Forelimb muscle (tissue), 1 donor: ENCODE measurements at places on chromosomes 13 and 19.

DNA sequence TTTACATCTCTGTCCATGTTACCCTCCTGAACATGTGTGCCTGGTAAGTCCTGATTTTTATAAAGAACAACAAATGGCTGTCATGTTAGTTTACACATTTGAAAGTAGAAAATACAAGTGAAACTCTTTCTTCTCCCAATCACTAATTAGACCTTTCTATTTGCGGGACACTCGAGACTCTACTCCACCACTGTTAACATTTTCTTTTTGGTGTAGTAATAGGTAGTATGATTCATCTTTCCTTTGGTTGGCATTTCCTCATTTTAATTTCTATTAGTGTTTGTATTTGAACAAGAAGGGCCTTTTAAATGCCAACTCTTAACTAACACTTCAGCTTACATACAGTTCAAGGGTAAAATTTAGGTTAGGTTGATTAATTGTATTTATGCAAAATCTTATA, 371.1 kb downstream of the PCDH9 start:
- no peak for DNase-seq

GRCh38 chr19:13100031-13100588, 2.5 kb downstream of the LYL1 start:
- DNase-seq, result no peak

GRCh38 chr13:32305646-32306045, 9.5 kb downstream of the ZAR1L start:
- no peak for DNase-seq

- no peak for DNase-seq
Measured at GRCh38 chr13:64877176-64877575, 2353.0 kb downstream of the PCDH9 start.

DNA sequence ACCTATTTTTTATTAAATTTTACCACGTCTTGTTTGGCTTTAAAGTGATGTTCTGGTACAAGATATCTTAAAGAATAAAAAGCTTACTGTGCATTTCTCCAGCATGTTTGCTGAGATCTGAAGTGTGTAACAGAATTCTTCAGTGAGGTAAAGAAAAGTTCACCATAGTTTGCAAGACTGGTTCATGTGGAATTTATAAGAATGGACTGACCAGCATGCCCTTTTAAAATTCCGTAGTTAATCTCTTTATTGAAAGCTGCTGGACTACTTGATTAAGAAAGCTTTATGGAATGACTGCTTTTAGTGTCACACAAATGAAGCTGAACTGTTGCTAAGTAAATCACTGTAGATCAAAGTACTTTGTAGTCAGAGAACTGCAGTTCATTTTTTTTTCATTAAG, 119.2 kb downstream of the GPC6 start:
- no peak for DNase-seq

DNA sequence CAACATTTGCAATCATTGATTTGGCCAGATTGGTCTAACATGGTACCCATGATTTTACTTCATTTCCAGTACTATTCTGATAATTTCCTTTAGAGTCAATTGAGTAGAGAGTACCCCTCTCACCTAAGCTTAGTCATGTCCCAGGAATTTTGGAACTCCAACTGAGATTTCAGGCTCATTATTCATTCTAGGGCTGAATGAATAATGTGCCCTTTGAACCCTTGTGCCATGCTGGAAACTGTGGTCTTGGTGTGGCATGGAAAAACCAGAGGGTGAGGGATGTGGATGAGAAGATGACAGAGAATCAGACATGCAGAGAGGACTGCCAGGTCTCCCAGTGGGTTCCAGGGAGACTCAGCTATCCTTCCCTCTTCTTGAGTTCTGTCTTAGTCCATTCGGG, 30.2 kb downstream of the ITM2B start:
- DNase-seq, result no peak

GRCh38 chr13:36130552-36131221, 495 bp downstream of the DCLK1 start:
- no peak for DNase-seq

- DNase-seq, result no peak
Measured at GRCh38 chr13:43986421-43986981, 106.8 kb downstream of the LACC1 start.

DNA sequence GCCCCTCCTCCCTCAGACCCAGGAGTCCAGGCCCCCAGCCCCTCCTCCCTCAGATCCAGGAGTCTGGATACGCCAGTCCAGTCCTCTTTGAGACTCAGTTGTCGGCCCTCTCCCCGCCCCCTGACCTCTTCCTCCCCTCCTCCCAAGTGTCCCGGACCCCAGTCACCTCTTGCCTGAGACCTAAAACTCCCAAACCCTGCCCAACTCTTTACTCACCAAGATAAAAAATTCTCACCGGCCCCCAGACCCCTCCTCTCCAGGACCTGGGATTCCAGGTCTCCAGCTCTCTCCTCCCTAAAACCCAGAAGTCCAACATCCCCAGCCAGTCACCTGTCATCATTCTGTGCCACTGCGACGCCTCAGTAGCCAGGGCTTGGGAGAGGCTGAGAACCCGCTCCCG, 1.4 kb upstream of the HSD17B14 start:
- no peak for DNase-seq

- no peak for DNase-seq
Measured at GRCh38 chr13:40191186-40191980, 475.1 kb downstream of the FOXO1 start.

DNA sequence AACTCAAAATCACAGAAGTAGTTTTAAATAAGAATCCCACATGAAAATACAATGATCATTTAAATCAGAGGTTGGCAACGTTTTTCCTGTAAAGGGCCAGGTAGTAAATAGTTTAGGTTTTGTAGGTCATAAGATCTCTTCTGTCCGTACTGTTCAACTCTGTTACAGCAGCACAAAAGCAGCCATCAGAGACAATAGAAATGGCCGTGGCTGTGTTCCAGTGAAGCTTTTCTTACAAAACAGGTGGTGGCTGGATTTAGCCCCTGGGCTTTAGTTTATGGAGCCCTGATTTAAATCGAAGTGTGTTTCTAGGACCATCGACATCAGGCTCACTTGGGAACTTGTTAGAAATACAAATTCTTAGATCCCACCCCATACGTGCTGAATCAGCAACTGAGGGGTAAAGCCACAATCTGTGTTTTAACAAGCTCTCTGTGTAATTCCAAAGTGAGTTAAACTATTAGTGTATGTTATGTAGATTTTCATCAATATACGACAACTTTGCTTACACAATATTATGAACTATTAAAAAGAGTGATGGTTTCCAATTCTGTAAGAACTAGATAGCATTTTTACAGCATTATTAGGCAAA, 54.8 kb upstream of the MIR17HG start:
- DNase-seq, result no peak

DNA sequence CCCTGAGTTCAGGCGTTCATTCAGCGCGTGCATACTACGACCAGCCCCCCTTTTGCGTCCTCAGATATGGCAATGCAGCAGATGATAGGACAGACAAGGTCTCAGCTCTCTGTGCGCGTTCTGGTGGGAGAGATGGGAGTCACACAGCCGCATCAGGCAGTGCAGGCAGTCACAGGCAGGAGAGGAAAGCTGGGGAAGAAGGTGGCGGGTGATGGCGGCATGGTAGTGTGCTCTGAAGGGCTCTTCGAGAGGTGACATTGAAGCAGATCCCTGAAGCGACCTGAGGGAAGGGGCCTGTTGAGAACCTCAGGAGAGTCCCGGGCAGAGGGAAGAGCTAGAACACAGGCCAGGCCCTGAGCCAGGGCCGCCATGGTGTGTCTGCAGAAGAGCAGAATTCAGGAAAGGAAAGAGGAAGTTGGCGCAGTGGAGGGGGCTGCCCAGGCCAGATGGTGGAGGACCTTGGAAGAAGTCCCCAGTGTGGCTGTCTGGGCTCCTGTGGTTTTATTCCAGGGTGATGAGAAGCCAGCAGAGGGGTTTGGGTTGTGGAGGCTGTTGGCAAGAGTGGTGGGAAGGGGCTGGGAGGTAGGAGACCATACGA, 3.5 kb downstream of the USF2 start:
- no peak for DNase-seq

- DNase-seq, result no peak
Measured at GRCh38 chr13:82720986-82721385, 1161.3 kb downstream of the SLITRK1 start.

DNA sequence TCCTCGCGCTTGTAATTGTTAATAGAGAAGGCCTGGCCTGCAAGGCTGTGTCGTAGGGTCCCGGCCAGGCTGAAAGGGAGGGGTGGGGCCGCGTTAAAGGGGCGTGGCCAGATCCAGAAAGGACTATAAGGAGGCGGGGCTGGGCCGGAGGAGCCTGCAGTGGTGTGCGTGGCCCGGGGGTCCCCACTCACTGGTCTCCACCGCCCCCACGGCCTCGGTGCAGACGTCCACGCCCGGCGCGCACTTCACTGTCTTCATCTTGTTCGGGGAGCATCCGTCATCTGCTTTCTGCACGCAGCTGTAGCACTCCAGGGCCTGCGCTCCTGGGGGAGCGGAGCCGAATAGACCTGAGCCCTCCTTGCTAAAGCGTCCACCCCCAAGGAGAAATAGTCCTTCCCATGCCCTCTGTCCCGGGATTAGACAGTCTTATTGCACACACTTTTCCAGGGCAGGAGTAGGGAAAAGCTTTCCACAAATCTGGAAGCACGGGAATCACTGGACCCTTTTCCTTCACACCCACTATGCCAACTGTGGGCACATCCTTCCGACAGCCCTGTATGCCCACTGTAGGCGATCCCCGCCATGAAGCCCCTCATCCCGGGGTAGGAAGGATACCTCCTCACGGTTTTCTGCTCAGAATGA, 1.2 kb downstream of the LYPD3 start:
- no peak for DNase-seq

DNA sequence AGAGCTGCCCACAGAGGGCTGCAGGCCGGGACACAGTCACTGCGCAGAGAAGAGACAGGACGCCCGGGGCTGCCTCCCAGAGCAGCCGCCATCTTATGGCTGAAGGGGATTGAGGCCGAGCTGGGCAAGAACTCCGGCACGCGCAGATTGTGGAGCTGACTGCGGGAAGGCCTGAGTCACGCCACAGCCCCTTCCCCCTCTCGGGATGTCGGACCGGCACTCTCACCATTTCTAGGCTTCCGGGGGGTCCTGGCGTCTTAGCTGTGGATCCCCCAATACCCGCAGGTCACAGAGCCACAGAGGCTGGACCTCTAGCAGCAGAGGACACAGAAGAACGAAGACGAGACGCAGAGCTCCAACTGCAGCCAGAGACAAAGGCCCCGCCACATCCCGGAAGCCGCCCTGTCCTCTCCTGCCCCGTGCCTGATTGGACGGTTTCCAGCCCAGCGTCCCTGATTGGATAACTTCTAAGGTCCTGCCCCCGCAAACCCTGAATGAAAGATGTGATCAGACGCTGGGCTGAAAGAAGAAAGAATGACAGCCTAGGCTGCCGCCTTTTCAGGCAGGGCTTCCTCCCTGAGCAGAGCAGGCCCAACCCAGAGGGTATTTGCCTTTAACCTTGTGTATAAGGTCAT, at the start of gene ZNF43:
Gene ZNF43 (minus strand): TSS at position 373 of the 635 bp plus-strand sequence. CDS start 144 bp downstream, at position 229.
- peak; percentile 95 for DNase-seq

GRCh38 chr19:12965017-12965811, 4.2 kb upstream of the DAND5 start:
- no peak for DNase-seq

GRCh38 chr19:5132206-5132560, 163.3 kb downstream of the KDM4B start:
- DNase-seq, result no peak

DNA sequence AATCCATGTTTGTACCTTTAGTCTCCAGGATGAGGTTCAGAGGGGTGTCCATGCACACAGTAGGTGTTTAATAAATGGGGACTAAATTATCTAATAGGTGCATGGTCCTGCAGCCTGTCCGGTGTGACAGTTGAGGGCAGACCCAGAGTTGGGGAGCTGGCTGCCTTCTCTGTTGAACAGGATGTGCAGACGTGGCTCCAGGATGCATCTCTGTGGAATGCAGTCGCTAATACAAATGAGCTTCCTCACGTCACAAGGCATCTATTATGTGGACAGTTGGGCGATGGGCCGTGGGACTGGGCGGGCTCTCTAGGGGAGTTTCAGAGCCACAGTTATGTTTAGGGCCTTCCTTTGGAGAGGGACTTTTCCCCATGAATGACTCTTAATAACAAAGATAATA, 71.0 kb downstream of the SIPA1L3 start:
- no peak for DNase-seq

DNA sequence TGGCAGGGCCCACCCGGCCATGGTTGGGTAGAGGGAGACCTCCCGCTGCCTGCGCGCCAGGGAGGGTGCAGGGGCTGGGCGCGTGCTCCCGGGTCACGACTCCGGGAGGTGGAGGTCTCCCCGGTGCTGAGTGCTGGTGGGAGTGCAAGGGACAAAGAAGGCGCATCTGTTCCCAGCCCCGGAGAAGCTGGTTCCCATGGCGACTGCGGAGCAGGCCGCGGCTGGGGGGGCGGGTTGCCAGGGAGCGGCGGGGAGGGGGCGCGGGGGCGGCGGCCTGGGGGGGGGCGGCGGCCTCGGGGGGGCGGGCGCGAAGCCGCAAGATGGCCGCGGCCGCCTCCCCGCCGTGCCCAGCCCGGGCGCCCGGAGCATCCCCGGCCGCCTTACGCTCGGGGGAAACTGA, 1.2 kb downstream of the CBARP start:
- no peak for DNase-seq

GRCh38 chr13:106814463-106814862, 246.5 kb upstream of the ARGLU1 start:
- DNase-seq, result peak; percentile 13

GRCh38 chr19:7597689-7598088, 2.0 kb downstream of the CAMSAP3 start:
- DNase-seq, result no peak

- no peak for DNase-seq
Measured at GRCh38 chr19:44692379-44692721, 6.6 kb upstream of the CEACAM16 start.
